ENCODE measurements at places on chromosomes 12 and 14. TPM values are rescaled to one million over a fixed set of nuclear protein-coding genes. Genes with fewer than 3 reads are reported as not detected.

Gene NKX2-1
- not detected for total RNA-seq

Gene ESR2
- total RNA-seq = 37.7 TPM

Gene TEAD4
- not detected for total RNA-seq

Gene ITGB7
- total RNA-seq = 207 TPM

Gene KRT80
- not detected for total RNA-seq

Gene LRRC9
- total RNA-seq = 0.65 TPM

Gene TBX3
- total RNA-seq = not detected

Gene SIX6
- total RNA-seq = not detected

Gene AJUBA
- total RNA-seq = 0.37 TPM

Gene CLECL1
- total RNA-seq = 106 TPM

Gene SERPINA12
- not detected for total RNA-seq

Gene A2M
- not detected for total RNA-seq

Gene GPR137C
- total RNA-seq = 3.2 TPM

GRCh38 chr14:70585231-70585630 is 15.2 kb downstream of the MED6 start:
- no peak for DNase-seq

GRCh38 chr14:26304056-26304455 is 293.8 kb downstream of the NOVA1 start:
- DNase-seq = no peak

DNA sequence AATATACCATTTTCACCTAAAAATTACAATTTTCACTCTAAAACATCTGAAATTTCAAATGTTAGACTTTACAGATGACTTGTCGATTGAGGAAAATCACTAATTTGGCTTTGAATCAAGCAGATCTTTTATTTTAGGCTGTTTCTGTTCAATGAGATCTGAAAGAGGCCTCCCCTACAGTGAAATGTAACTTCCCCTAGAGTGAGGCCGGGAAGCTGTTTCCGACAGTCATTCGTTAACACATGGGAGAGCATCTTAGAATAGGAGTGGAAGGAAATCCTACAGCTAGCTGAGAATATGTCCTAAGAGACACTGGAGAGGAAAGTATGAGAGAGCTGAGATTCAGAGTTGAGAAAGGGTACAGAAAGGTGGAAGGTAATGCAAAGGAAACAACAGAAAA is 5.7 kb upstream of the C14orf93 start:
- no peak for DNase-seq

GRCh38 chr14:69107407-69108003 is 45.4 kb downstream of the DCAF5 start:
- DNase-seq = peak; percentile 51

GRCh38 chr12:113114447-113115178 is 20.9 kb downstream of the RASAL1 start:
- no peak for DNase-seq

DNA sequence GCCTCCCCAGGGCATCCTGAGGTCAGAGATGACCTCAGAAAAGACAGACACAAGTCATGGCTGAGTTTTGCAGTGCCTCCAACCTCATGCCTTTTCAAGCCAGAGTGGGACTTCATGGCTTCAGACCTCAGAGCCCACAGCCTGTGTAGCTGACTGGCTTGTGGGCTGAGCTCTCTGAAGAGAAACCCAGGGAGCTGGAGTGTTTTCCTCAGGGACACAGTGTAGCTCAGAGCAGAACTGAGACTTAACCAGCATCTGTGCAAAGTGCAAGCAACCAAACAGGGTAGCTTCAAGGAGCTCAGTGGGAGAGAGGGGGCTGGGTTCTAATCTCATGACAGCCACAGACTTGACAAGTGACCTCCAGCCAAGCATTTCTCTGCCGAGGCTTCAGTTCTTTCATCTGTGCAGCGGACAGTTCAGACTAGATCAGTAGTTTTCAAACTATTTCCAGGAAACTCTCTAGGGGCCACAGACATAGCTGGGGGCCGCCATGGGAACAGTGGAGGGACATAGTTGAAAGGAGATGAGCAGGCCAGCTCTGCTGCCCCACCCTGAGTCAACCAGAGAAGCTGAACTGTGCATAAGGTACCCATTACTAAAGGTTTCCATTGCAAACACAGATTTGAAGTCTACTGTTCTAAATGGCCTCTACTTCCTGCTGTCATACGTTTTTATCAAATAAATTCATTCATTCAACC is 80.0 kb downstream of the LGMN start:
- DNase-seq = no peak

GRCh38 chr14:93045211-93045674 is 70.5 kb downstream of the ITPK1 start:
- DNase-seq = no peak

GRCh38 chr14:21913759-21914158 is 240.1 kb upstream of the OR4E1 start:
- DNase-seq = peak; percentile 96

DNA sequence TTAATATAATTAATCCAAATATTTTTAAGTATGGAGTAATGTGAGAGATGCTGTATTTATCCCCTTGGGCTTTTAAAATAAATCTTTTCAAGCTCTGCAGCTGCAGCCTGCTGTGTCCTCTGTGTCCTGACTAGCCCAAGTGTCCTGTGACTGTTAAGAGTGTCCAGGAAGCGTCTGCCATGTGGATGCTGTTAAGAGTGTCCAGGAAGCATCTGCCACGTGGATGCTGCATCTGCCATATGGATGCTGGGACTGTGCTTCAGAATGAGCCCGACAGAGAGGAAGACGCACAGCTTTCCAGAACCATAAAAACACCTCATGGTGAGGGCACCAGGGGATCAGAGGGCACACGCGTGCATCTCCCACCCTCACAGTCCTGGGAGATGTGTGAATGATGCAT is 307.2 kb downstream of the ADGRD1 start:
- no peak for DNase-seq

- DNase-seq = no peak
Measured at GRCh38 chr14:100056431-100056830, 8.8 kb upstream of the EVL start.

- no peak for DNase-seq
Measured at GRCh38 chr12:54075409-54075808, 21.8 kb downstream of the HOXC4 start.

- no peak for DNase-seq
Measured at GRCh38 chr12:129614221-129614885, 289.5 kb downstream of the TMEM132D start.

DNA sequence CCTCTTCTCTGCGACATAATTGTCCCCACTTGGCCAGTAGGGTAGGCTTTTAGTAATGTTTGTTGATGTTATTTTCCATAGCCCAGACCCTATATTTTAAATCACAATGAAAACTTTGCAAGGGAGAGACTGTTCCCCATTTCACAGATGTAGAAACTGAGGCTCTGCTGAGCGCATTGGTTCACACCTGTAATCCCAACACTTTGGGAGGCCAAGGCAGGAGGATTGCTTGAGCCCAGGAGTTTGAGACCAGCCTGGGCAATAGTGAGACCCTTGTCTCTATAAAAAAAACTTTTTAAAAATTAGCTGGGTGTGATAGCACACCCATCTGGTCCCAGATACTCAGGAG is 114.8 kb downstream of the DIP2B start:
- no peak for DNase-seq

- DNase-seq = no peak
Measured at GRCh38 chr12:109192358-109192757, 76.0 kb downstream of the ACACB start.

DNA sequence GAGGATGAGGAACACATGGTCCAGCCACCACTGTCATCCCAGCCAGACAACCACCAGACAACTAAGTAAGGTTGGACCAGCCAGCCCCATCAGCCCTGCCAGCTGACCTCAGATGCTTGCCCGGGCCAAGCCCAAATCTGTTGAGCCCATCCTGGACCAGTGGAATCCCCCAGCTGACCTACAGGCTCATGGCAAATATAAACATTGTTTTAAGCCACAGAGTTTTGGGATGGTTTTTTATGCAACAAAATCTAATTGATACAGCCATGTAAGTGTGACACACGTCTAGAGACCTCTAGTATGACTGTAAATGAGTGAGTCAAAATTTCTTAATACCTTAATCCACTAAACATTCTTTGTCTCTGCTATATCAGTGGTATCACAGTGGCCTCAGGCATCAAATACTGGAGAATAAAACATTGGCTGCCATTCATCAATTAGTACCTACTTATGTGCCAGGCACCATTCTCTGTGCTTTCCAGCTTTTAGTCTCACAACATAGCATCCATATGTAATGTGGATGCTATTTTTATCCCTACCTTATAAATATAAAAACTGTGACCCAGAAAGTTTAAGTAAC is 24.2 kb upstream of the NT5DC3 start:
- no peak for DNase-seq

GRCh38 chr14:43479596-43480195 is 1027.4 kb downstream of the FSCB start:
- DNase-seq = no peak

GRCh38 chr14:85079842-85080730 is 449.9 kb upstream of the FLRT2 start:
- no peak for DNase-seq

- DNase-seq = no peak
Measured at GRCh38 chr14:96459851-96460250, 42.3 kb upstream of the PAPOLA start.

GRCh38 chr12:129534966-129535750 is 368.7 kb downstream of the TMEM132D start:
- no peak for DNase-seq
